Activated CD4-positive, alpha-beta T cell treated with anti-CD3 and anti-CD28 coated beads for 24 hours (primary cell): ENCODE measurements at places on chromosomes 7 and 10.

- DNase-seq = no peak
Measured at GRCh38 chr10:361203-362081, 226.2 kb downstream of the ZMYND11 start.

DNA sequence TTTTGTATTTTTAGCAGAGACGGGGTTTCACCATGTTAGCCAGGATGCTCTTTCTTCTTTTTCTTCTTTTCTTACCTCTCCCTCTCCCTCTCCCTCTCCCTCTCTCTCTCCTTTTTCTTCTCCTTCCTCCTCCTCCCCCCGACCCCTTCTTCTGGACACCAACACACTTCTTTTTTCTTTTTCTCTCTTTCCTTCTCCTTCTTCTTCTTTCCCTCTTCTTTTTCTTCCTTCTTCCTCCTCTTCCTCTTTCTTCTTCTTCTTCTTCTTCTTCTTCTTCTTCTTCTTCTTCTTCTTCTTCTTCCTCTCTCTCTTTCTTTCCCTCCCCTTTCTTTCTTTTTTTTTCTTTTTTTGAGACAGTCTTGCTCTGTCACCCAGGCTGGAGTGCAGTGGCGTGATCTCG lies 14.0 kb downstream of the MMD2 start:
- no peak for DNase-seq

GRCh38 chr7:5012985-5013384 lies 32.7 kb upstream of the RBAK start:
- no peak for DNase-seq

GRCh38 chr7:11533229-11533820 lies 298.7 kb downstream of the THSD7A start:
- no peak for DNase-seq

DNA sequence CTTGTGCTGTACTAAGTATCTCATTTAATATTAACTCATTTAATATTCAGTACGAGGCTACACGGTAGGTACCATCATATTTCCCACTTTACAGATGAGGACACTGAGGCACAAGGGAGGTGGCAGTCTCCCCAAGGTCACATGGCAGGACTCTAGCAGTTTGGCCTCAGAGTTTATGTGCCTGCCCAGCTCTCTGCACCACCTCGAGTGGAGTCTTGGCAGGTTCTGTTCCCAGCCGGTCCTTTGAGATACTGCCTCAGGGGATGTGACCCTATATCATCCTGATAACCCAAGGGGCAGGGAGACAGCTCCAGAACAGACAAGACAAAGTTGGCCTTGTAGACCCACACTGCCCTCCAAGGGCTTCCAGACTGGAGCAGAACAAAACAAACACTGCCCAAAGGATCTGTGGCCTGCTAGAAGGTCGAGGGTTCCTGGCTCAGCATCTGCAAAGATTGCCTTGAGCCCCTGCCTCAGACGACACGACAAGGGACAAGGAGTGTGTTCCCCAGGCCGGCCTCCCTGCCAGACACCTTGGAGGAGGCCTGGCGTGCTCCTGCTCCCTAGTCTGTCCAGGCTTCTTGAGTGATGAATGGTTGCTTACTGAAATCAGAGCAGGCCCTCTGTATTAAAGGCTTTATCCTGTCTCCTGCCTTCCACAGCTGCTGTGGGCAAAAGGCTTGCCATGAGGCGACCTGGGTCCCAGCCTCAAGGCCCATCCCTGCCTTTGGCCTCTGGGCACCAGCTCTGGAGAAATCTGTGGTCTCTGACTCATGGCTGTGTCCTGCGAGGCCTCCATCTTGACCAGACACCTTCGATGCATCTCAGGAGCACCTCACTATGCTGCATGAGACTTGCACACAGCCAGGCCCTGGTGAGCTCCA lies 3.9 kb upstream of the PWWP2B start:
- DNase-seq = no peak

GRCh38 chr7:159015454-159016410 lies 128.9 kb downstream of the VIPR2 start:
- no peak for DNase-seq

- DNase-seq = no peak
Measured at GRCh38 chr7:102044984-102045673, 227.7 kb downstream of the CUX1 start.
